Panc1 (cell line): ENCODE measurements at places on chromosomes 7 and 10. TPM values are rescaled to one million over a fixed set of nuclear protein-coding genes. Genes with fewer than 3 reads are reported as not detected.

The SDK1 gene
- total RNA-seq, result 47.4 TPM

The CALD1 gene
- total RNA-seq, result 9.2 TPM

The UPK3B gene
- total RNA-seq, result 9.8 TPM

DNA sequence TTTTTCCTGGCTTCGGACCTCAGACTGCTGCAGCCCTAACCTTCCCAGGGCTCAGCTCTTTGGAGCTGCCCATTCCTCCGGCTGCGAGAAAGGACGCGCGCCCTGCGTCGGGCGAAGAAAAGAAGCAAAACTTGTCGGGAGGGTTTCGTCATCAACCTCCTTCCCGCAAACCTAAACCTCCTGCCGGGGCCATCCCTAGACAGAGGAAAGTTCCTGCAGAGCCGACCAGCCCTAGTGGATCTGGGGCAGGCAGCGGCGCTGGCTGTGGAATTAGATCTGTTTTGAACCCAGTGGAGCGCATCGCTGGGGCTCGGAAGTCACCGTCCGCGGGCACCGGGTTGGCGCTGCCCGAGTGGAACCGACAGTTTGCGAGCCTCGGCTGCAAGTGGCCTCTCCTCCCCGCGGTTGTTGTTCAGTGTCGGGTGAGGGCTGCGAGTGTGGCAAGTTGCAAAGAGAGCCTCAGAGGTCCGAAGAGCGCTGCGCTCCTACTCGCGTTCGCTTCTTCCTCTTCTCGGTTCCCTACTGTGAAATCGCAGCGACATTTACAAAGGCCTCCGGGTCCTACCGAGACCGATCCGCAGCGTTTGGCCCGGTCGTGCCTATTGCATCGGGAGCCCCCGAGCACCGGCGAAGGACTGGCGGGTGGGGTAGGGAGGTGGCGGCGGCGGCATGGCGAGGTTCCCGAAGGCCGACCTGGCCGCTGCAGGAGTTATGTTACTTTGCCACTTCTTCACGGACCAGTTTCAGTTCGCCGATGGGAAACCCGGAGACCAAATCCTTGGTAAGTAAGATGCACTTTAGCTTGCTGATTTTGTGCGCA, at the start of gene PLXDC2:
Gene PLXDC2, plus strand, starts transcription at position 22 of the 820 bp plus-strand sequence.
- DNase-seq, result no peak

- DNase-seq, result no peak
These were observed 696.7 kb upstream of the CELF2 start for GRCh38 chr10:10320956-10321355.

The GRID2IP gene
- 0.13 TPM for total RNA-seq

The SPDYE1 gene
- total RNA-seq, result not detected

GRCh38 chr7:55155351-55156117, 136.7 kb downstream of the EGFR start:
- no peak for DNase-seq

- no peak for DNase-seq
These were observed 2.3 kb downstream of the ATXN7L1 start for GRCh38 chr7:105874055-105874454.

DNA sequence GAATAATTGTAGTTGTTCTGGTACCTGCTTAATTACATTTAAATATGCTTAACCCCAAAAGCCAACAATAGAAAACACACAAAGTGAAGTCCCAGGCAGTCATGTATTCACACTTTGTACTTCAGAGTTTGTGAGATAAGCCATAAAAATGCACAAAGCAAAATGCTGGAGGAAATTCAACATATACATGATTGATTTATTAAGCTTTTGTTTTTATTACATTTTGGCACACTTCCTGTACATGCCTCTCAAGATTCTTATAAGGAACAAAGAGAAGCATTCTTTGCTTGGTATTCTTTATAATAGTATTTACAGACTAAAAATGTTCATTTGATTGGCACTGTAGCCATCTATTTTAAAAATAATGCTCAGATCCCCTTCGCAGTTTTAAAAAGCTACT, 107.7 kb upstream of the ANK3 start:
- DNase-seq, result no peak

The CD36 gene
- 0.46 TPM for total RNA-seq

DNA sequence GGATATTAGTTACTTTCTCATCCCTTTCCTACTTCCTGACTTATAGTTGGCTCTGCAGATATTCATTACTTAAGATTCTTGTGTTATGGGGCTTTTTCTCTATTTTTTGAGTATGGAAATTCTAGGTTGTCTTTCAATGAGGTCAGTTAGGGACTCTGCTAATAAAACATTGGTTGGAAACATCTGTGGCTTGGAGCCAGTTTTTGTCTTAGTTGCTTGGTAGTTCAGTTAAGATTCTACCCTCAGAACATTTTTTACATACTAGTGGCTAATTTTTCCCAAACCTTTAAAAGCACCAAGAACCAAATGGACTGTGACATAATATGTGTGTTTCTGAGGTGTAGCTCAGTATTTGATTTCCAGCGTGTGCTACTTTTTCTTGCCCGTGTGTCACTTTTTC, 305.6 kb upstream of the FZD1 start:
- DNase-seq, result no peak

The NODAL gene
- not detected for total RNA-seq

DNA sequence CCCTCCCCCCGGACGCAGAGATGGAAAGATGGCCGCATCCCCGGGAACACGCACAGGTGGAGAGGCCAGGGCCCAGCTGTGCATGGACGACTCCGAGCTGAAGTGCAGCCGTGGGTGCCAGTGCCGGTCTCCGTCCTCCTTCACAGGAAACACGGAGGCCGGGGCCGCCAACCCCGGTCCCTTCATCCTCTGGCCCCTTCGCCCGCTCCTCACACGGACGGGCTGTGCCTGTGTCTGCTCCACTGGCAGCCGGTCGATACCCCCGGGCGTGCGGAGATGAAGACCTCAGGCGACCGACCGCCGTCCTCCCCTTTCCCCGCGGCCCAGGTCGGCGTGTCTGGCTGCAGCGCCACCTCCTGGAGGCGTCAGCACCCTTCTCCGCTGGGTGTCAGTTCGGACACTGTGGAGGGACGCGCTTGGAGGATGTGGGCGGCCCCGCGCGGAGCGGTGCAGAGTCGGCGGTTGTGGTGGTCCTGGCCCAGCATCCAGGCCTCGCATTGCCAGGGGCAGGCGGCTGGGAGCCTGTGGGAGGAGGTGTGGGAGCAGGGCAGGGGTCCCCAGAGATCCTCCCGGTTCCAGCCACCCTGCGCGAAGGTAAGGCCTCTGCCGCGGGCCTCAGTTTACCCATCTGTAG, 9.9 kb downstream of the ZNF511 start:
- no peak for DNase-seq

GRCh38 chr10:9158675-9159074, 1104.2 kb downstream of the GATA3 start:
- no peak for DNase-seq

The NUDT13 gene
- 6.1 TPM for total RNA-seq

The OPN1SW gene
- total RNA-seq, result not detected

GRCh38 chr7:1407892-1408291, 51.4 kb downstream of the MICALL2 start:
- no peak for DNase-seq

DNA sequence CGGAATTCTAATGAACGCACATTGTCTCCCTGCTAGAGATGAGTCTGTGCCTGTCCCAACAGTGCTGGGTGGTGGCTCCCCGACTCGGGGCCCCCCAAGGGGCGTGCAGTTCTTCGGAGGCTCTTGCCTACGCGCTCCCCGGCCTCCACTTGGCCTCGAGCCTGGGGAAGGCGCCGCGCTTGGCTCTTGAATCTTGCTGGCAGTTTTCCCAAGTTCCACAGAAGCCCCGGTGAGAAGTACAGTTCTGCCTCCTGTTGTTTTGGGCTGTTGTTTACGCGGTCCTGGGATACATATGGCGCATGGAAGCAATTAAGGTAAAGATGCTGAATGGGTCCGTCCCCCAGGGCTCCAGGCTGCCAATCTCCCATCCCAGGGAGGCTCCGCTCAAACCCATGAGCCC, 32.6 kb upstream of the UNCX start:
- DNase-seq, result no peak

DNA sequence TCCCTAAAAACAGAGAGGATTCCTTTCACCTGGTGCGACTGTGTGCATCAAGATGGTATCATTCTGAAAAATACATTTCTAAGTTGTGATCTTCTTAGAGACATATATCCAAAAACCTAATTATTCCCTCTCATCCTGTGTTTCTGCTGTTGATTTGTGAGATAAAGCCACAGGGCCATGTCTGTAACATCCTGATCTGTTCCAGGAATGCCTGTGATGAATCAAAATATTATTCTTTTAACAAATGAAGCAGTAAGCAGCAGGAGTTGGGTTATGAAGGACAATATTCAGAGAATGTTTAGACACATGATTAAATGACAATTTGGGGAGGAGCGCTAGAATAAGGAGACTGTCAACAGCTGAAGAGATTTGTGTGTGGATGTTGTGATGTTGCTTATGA, 731.4 kb downstream of the KCNMA1 start:
- no peak for DNase-seq

DNA sequence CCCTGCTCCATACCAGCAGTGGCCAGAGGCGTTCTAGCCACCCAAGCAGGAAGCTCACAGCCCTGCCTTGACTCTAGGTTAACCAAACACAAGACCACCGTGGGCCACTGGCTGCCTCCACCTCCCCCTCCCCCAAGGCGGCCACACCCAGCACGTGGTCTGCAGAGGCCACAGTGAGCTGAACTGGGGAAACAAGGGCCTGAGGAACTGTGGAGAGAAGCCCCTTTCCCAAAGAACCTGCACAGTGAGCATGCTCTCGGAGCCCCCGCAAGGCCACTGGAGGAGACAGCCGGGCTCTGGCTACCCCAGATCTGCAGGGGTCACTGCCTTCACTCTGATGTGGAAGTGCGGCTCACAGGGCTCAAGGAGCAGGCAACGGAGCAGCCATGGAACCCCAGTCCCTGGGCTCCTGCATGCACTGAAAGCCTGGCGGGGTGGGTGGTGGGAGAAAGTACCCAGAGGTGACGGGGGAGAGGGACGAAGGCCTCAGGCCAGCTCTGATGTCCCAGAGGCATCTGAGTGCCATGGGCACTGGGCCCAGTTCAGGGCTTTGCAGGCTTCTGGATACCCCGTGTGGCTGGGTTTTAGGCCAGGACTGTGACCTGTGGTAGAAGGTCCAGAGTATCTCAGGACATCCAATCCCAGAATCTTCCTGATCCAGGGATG, 189.2 kb downstream of the EBF3 start:
- DNase-seq, result no peak

- no peak for DNase-seq
These were observed 33.3 kb downstream of the TSPAN14 start for GRCh38 chr10:80487421-80487785.

GRCh38 chr7:44685723-44686122, 62.9 kb upstream of the ZMIZ2 start:
- DNase-seq, result no peak

DNA sequence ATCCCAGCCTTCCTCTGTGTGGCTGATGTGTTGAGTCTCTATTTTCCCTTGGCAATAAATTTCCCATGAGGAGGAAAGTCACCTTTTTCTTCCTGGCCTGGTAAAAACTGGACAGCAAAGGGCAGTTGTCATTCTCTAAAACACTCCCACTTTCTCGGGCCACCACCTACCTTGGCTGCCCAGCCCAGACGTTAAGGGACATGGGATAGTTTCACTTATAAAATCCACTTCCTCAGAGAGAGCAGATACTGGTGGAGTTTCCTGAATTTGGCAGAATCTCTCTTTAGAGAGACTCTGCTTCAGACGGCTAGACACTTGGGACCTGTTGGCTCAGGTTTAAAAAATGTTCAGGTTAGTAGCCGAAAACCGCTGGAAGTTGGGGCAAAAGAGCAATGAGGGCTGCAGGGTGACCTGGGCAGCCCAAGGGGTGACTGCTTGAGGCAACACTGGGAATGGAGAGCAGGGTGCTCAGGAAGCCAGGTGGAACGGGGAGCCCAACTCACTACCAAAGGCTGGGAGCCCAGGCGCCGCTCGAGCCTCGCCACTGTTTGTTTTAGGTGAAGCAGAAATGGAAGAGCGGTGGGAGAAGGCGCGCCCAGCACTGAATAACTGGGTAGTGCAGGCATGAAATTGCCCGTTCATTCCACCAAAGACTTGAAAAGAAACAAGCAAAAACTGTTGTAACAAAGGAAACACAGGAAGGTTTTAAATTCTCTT, 186.1 kb downstream of the TRIL start:
- DNase-seq, result no peak

GRCh38 chr10:123404357-123404756, 250.2 kb downstream of the BUB3 start:
- no peak for DNase-seq

The ADAMTS14 gene
- total RNA-seq, result 0.67 TPM

DNA sequence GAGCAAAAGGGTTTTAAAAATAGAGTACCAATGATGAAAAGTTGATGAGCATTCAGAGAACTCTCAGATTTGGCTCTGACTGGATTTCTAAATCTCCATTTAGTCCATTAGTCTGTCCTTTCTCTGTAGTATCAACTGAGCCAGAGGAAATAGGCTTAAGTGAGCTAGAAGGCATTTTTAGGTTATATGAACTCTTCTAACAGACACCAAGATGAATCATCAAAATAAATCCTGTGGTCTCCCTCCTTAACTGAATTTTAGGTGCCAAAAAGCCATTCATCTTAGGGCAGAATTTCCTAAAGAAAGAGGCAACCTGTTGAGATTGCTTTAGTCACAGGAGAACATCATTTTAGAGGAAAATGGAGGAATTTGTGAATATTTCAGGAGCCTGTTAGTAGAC, 305.1 kb downstream of the AUTS2 start:
- DNase-seq, result no peak

GRCh38 chr10:116030576-116030975, 242.4 kb downstream of the GFRA1 start:
- no peak for DNase-seq

- DNase-seq, result no peak
These were observed 39.8 kb upstream of the CDK13 start for GRCh38 chr7:39910108-39910869.

The AKR1C2 gene
- 0.33 TPM for total RNA-seq

GRCh38 chr10:132640326-132641125, 102.9 kb downstream of the INPP5A start:
- DNase-seq, result no peak

DNA sequence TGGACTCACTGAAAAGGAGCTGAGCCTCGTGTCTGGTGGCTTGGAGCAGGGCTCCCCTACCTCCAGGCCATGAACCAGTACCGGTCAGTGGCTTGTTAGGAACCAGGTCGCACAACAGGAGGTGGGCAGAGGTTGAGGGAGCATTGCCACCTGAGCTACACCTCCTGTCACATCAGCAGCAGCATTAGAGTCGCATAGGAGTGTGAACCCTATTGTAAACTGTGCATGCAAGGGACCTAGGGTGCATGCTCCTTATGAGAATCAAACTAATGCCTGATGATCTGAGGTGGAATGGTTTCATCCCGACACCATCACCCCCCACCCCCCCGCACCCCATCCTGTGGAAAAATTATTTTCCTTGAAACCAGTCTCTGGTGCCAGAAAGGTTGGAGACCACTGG, 50.4 kb downstream of the TSPAN15 start:
- DNase-seq, result no peak

The TUBAL3 gene
- not detected for total RNA-seq

DNA sequence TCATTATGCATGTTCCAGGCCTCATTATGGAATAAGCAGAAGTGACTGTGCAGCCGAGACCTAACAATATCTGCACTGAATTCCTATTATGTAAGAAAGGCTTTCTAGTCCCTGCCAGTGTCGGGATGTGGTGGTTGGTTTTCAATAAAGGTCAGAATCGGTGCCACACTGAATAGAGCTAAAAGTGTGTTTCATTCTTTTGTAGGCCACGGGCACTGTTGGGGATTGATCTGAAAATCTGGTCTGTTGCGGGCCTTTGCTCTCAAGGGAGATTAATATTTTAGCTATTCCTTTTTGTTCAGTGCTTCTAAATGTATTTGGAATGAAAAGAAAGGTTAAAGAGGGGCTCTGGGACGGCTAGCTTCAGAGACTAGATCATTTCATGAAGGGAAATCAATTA, 559.4 kb upstream of the GALNT17 start:
- DNase-seq, result no peak

- DNase-seq, result no peak
These were observed 634.1 kb downstream of the GALNT17 start for GRCh38 chr7:71766016-71766415.

The ACTL6B gene
- not detected for total RNA-seq
